ENCODE measurements at places on chromosomes 11 and 22.

GRCh38 chr11:34857463-34857862 lies 58.7 kb downstream of the APIP start:
- no peaks in the 10 kb centered on the region for H3K27me3 ChIP-seq
- no peak overlapping the region for H3K4me3 ChIP-seq
- peaks cover 34% of the 10 kb centered on the region for H3K4me1 ChIP-seq
- no peaks in the 10 kb centered on the region for H3K36me3 ChIP-seq
- H3K27ac ChIP-seq: no peak overlapping the region

GRCh38 chr11:92504534-92504933 lies 279.9 kb downstream of the FAT3 start:
- DNase-seq: no peak
- no peak overlapping the region for H3K4me3 ChIP-seq
- no peaks in the 10 kb centered on the region for H3K36me3 ChIP-seq
- no peak overlapping the region for H3K27ac ChIP-seq
- no peaks in the 10 kb centered on the region for H3K4me1 ChIP-seq

DNA sequence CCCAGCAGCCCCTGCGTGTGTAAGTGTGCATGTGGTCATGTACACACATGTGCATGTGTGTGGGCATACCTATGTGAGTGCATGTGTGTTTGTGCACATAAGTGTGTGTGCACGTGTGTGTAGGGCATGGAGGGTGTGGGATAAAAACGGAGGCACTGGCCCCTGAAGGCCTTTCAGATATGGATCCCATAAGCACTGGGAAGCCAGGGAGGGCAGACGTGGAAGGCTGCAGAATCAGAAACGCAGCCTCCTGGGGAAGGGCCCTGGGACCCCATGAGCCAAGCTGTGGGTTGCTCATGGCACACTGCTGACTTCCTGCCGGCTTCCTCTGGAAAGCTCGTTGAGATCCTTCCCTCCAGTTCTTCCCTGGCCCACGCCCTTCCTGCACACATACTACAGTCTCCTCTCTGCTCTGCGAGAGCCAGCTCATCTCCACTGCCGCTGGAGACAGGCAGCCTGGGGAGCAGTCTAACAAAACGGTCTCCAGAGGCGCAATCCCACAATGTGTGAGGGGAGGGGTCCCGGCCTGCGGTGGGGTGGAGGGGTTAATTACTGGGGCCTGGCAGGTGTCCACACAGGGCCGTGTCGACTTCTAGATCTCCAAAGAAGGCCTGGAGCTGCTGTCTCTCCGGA lies 435.2 kb upstream of the B3GAT1 start:
- H3K27me3 ChIP-seq: no peaks in the 10 kb centered on the region
- no peak overlapping the region for H3K4me3 ChIP-seq
- no peak for DNase-seq
- H3K4me1 ChIP-seq: no peaks in the 10 kb centered on the region

- H3K36me3 ChIP-seq: no peaks in the 10 kb centered on the region
- H3K27me3 ChIP-seq: no peaks in the 10 kb centered on the region
- peak overlapping the region; percentile 50 for H3K4me3 ChIP-seq
- DNase-seq: no peak
- H3K27ac ChIP-seq: no peak overlapping the region
Observed at GRCh38 chr22:38467438-38467903, 425 bp upstream of the KDELR3 start.

DNA sequence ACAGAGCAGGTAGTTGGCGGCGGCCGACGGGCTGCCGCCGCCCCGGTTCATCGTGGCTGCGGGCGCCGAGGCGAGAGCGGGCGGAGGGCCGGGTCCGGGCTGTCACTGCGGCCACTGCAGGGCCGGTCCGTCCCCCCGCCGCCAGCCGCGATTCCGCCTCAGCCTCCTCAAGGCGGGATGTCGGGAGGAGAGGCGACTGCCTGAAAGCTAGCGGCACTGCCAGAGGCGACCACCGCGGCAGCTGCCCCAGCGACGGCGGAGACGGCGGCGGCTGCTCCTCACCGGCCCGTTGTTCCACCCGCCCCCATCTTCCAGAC lies 234 bp downstream of the SESN3 start:
- H3K4me1 ChIP-seq: no peaks in the 10 kb centered on the region
- no peaks in the 10 kb centered on the region for H3K36me3 ChIP-seq
- peak overlapping the region; percentile 72 for H3K27ac ChIP-seq
- peak overlapping the region; percentile 89 for H3K4me3 ChIP-seq

DNA sequence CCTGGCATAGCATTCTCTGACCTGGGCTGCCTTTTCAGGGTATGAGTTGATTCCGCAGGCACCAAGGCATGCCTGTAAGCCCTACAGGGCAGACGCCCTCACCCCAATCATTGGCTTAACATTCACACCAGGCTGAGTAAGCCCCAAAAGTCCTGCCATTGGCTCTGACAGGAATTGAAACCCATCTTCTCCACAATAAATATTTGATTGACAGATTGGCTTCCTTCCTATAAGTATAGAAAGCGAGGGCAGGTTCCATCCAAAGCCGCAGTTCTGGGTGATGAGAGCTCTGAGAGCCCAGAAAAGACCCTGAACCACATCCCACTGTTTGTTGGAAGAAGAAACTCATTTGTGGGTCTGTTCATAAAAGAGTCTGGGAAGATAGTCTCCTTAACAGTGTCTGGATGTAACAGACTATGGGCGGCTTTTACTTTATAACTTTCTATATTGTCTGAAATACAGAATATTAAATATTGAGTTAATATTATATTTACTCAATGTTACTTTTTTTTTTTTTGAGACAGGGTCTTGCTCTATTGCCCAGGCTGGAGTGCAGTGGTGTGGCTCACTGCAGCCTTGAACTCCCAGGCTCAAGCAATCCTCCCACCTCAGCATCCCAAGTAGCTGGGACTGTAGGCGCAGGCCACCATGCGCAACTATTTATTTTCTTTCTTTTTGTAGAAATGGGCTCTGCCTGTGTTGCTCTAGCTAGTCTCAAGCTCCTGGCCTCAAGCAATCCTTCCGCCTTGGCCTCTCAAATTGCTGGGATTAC lies 46.8 kb downstream of the FAM83F start:
- no peaks in the 10 kb centered on the region for H3K4me1 ChIP-seq
- no peak overlapping the region for H3K4me3 ChIP-seq
- H3K27ac ChIP-seq: no peak overlapping the region
- H3K36me3 ChIP-seq: no peaks in the 10 kb centered on the region
- no peaks in the 10 kb centered on the region for H3K27me3 ChIP-seq
- no peak for DNase-seq

DNA sequence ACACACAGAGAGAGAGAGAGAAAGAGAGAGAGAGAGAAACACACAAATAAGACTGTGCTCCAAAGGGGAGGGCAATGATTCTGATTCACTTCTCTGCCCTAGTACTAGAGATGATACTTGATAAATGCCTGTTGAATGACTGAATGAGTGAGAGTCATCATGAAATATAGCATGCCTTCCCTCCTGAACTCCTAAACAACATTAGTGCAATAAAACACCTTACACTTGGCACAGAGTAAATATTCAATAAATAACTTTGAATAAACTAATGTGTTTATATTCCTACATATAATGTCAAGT lies 511.2 kb upstream of the RAG2 start:
- H3K27ac ChIP-seq: no peak overlapping the region
- no peak for DNase-seq
- no peaks in the 10 kb centered on the region for H3K27me3 ChIP-seq
- no peak overlapping the region for H3K4me3 ChIP-seq
- H3K36me3 ChIP-seq: no peaks in the 10 kb centered on the region
- no peaks in the 10 kb centered on the region for H3K4me1 ChIP-seq

GRCh38 chr22:37552524-37553163 lies 7.6 kb upstream of the CDC42EP1 start:
- H3K4me3 ChIP-seq: no peak overlapping the region
- H3K4me1 ChIP-seq: no peaks in the 10 kb centered on the region
- H3K36me3 ChIP-seq: no peaks in the 10 kb centered on the region
- peak overlapping the region; percentile 54 for H3K27ac ChIP-seq

DNA sequence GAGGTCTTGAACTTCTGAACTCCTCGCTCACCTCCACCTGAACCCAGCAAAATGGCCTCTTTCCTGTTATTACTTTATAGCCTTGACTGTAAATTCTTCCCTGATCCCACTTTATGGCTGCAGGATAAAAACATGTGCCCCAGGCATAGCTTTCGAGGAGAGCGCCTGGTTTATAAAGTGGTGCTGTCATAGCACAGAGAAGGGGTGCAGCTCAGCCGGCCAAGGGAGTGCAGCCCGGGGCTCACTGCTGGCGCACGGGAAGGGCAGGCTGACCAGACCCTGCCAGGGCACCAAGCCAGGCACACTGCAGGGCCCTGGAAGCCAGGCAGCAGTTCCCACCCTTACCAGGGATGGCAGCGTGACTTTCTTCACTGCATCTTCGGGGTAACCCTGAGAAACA lies 50.9 kb downstream of the ISX start:
- H3K27ac ChIP-seq: no peak overlapping the region
- no peak overlapping the region for H3K4me3 ChIP-seq
- no peaks in the 10 kb centered on the region for H3K4me1 ChIP-seq
- no peaks in the 10 kb centered on the region for H3K36me3 ChIP-seq

DNA sequence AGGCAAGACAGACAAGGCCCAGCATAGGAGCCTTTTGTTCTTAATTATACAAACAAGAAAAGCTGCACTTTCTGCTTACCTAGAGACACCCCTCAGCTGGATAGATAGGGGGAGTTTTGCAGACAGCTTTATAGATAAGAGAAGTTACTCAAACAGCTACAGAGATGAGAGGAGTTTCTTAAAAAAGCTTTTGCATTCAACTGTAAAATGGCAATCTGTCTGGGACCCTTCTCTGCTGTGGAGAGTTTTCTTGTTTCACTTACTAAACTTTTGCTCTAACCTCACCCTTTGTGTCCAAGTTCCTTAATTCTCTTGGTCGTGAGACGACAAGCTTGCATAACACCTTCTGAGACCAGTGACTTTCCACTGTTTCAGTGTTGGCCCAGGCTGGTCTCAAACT lies 103.8 kb upstream of the CHORDC1 start:
- DNase-seq: no peak
- H3K27ac ChIP-seq: no peak overlapping the region
- H3K4me3 ChIP-seq: no peak overlapping the region
- H3K4me1 ChIP-seq: no peaks in the 10 kb centered on the region
- no peaks in the 10 kb centered on the region for H3K36me3 ChIP-seq

GRCh38 chr11:62671608-62672389 lies at the start of the genes LBHD1 and UQCC3:
Gene LBHD1 (minus strand): TSS chr11:62672267. CDS start chr11:62670031, 2,236 bp downstream.
Gene UQCC3 (plus strand): TSS chr11:62671673. CDS start chr11:62671746, 73 bp downstream.
- H3K27ac ChIP-seq: peak within 1 kb of the TSS; percentile 80
- H3K36me3 ChIP-seq: no peaks in the 10 kb centered on the region
- peak; percentile 83 for DNase-seq

DNA sequence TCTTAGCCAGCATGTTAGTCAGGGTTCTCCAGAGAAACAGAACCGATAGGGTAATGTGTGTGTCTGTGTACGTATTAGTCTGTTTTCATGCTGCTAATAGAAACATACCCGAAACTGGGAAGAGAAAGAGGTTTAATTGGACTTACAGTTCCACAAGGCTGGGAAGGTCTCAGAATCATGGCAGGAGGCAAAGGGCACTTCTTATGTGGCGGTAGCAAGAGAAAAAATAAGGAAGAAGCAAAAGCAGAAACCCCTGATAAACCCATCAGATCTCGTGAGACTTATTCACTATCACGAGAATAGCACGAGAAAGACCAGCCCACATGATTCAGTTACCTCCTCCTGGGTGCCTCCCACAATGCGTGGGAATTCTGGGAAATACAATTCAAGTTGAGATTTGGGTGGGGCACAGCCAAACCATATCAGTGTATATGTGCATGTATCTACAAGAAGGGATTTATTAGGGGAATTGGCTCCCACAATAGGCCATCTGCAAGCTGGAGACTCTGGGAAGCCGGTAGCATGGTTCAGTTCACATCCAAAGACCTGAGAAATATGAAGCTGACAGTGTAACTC lies 173.7 kb upstream of the NECTIN1 start:
- H3K36me3 ChIP-seq: no peaks in the 10 kb centered on the region
- H3K27me3 ChIP-seq: no peaks in the 10 kb centered on the region
- H3K4me3 ChIP-seq: no peak overlapping the region
- peaks cover 2% of the 10 kb centered on the region for H3K4me1 ChIP-seq
- no peak for DNase-seq

- H3K27ac ChIP-seq: no peak overlapping the region
- no peaks in the 10 kb centered on the region for H3K4me1 ChIP-seq
- DNase-seq: no peak
- H3K4me3 ChIP-seq: no peak overlapping the region
Observed at GRCh38 chr11:77027275-77027674, 6.9 kb upstream of the B3GNT6 start.

GRCh38 chr22:50415426-50415825 lies 59.4 kb downstream of the SBF1 start:
- H3K4me1 ChIP-seq: peaks cover 10% of the 10 kb centered on the region
- no peak overlapping the region for H3K4me3 ChIP-seq
- no peaks in the 10 kb centered on the region for H3K27me3 ChIP-seq
- peaks cover 26% of the 10 kb centered on the region for H3K36me3 ChIP-seq

DNA sequence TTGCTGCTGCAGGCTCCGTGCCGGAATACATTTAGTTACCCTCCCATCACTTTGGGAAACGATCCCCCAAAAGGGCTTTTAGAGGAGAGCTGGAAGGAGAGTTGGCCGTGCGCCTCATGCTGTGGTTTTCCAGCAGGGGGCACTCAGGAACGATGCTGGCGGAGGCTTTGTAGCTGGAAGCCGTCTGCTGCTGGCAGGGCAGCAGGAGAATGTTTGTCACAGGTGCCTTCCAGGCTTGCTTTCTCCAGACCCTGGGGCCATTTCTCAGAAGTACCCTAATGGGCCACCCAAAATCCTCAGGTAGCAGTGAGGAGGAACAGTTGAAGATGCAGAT lies 30.0 kb upstream of the CABP7 start:
- no peak overlapping the region for H3K27ac ChIP-seq
- peak; percentile 72 for DNase-seq
- no peaks in the 10 kb centered on the region for H3K36me3 ChIP-seq
- no peak overlapping the region for H3K4me3 ChIP-seq
- no peaks in the 10 kb centered on the region for H3K4me1 ChIP-seq

DNA sequence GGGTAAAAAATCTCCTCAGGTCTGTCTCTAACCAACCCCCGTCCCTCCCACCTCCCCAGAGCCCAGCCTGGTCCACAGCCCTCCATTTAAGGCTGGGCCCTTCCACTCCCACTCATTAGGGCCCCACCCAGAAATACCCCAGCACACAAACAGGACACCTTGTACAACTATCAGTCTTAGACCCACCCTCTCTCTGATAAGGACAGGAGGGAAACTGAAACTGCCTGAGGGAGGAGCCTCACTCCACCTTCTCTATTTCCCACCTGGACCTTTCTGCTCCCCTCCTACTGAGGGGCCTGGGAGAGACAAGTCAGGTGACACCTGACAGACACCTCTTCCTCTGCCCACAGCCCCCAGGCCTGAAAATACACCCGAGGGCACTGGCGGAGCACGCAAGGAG lies 90.2 kb downstream of the PLEKHA7 start:
- no peaks in the 10 kb centered on the region for H3K4me1 ChIP-seq
- H3K4me3 ChIP-seq: no peak overlapping the region
- no peaks in the 10 kb centered on the region for H3K27me3 ChIP-seq
- H3K27ac ChIP-seq: no peak overlapping the region
- H3K36me3 ChIP-seq: no peaks in the 10 kb centered on the region
- no peak for DNase-seq

- H3K4me1 ChIP-seq: peaks cover 7% of the 10 kb centered on the region
- no peaks in the 10 kb centered on the region for H3K36me3 ChIP-seq
- no peak overlapping the region for H3K27ac ChIP-seq
- H3K27me3 ChIP-seq: no peaks in the 10 kb centered on the region
- no peak overlapping the region for H3K4me3 ChIP-seq
Observed at GRCh38 chr11:115722711-115723110, 218.5 kb upstream of the CADM1 start.

- H3K27me3 ChIP-seq: no peaks in the 10 kb centered on the region
- no peaks in the 10 kb centered on the region for H3K36me3 ChIP-seq
- H3K4me1 ChIP-seq: no peaks in the 10 kb centered on the region
Observed at GRCh38 chr11:126862664-126863243, 137.8 kb downstream of the KIRREL3 start.

Measured in right lobe of liver (tissue), 6 donors.